ENCODE measurements at places on chromosomes 12 and 14.

DNA sequence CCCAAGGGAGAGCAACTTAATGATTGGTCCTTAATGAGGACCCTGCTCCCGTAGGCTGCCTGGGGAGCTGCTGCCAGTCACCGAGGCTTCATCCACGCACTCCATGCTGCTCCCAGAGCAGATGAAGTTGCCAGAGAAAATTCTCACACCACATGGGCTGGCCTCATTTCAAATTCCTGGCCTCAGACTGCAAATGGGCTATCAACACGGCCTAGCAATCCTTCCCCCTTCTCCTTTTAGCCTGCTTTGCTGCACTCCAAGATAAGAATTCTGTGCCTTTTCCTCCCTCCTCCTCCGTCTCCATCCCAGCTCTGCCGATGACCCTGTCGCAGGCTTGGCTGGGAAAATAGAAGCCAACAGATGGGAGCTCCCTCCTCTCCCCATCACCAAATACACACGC, 10.8 kb upstream of the DGLUCY start:
- no peak for DNase-seq

DNA sequence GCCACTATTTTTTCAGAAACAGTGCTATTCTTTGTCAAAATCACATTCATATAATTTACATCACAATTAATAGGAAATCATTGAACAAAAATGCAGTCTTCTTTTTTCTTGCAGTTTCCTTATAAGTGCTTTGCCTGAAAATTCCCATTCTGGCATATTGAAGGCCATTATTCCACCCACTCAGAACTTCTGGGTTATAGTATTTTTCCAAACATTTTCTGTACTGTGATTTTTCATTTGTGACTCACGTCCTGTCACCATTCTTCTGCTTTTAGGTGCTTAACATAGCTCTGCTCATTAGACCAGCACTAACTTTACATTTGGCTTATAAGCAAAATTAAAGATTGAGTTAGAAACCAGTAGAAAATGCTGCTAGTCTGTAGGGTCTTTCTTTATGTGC, 241.0 kb upstream of the NPAS3 start:
- DNase-seq, result no peak

GRCh38 chr14:33916663-33917565, 34.0 kb downstream of the EGLN3 start:
- DNase-seq, result no peak

DNA sequence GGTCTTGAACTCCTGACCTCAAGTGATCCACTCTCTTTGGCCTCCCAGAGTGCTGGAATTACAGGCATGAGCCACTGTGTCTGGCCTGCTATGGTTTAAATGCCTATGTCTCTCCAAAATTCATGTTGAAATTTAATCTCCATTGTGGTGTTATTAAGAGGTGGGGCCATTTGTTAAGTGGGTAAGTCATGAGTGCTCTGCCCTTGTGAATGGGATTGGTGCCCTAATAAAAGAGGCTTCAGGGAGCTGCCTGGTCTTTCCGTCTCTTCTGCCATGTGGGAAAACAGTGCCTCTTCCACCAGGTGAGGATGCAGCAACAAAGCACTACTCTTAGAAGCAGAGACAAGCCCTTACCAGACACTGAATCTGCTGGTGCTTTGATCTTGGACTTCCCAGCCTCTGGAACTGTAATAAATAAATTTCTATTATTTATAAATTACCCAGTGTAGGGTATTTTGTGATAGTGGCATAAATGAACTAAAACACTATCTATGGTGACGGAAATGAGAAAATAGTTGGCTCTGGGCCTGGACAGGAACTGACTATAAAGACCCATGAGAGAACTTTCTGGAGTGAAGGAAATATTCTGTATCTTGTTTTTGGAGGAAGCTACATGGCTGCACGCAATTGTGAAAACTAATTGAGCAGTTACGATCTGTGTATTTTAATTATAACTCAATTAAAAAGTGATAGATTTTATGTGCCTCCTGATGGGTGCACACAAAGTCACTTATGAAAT, 12.1 kb upstream of the ATP23 start:
- DNase-seq, result no peak
